ENCODE measurements at places on chromosomes 5 and 9.

- DNase-seq, result no peak
Observed at GRCh38 chr5:36611520-36612274, 5.3 kb downstream of the SLC1A3 start.

- DNase-seq, result no peak
Observed at GRCh38 chr5:87754009-87754757, 341.5 kb upstream of the CCNH start.

DNA sequence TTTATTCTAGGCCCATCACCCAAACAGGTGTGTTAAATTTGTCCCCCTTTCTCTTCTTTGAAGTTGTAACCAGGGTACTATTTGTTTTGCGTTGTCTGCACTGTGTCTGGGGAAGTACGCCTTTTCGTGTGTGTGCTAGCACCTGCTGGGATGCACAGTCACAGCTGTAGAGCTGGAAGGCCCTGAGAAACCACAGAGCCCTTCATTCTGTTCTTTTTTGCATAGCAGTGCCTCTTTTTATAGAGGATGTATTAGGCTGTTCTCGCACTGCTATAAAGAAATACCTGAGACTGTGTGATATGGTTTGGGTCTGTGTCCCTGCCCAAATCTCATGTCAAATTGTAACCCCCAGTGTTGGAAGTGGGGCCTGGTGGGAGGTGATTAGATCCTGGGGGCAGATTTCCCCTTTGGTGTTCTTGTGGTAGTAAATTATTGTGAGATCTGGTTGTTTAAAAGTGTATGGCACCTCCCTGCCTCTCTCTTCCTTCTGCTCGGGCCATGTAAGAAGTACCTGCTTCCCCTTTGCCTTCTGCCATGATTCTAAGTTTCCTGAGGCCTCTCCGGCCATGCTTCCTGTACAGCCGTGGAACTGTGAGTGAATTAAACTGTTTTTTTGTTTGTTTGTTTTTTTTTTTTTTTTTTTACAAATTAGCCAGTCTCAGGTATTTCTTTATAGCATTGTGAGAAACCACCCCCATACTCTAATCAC lies 14.0 kb downstream of the SEC61B start:
- DNase-seq, result no peak

DNA sequence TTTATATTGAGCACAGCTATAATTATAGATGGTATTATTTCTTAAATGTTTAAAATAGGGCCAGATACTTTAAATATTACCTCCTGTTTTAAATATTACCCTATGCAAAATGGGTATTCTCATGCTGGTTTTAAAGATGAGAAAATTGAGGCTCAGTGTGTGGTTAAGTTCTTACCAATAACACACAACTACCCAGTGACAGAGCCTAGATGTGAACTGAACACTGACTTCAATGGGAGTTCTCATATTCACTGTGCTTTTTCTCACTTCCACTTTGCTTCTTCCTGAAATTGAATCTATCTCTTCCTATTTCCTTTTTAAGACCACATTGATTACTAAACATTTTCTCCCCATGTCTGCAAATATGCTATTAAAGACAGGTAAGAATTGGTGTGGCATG lies 135.8 kb upstream of the TUSC1 start:
- no peak for DNase-seq

DNA sequence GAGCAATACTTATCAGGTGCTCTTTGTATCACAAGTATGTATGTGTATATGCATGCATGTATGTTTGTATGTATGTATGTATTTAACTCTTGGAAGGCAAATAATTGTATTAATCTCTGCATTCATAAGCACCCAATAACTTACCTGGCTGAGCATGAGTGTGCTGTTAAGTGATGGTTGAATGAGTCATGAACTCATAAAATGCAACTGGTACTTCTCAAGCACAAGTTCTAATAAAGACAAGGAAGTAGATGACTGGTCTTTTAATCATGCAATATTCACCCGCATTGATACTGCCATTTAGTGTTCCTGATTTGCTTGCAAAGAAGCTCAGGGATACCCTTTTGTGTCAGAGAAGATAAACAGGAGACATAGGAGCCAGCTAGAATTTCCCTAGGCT lies 204.9 kb upstream of the TRPM3 start:
- no peak for DNase-seq

DNA sequence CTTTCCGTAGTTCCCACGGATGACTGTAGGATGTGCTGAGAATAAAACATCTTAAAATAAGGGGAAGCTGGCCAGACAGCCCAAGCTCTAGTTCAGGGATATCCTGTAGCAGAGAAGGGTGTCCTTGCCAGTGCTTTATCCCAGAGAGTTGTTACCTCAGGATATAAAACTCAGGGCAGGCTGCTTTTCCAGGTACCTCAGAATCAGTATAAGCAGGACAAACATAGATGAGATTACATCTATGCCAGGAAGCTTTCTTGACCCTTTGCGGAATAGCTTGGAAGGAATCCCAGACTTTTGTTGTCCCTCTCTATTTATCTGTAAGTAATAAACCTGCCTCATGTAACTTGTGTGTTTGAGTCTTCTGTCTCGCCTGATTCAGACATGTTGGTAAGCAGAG lies 565.7 kb downstream of the PRDM9 start:
- no peak for DNase-seq

DNA sequence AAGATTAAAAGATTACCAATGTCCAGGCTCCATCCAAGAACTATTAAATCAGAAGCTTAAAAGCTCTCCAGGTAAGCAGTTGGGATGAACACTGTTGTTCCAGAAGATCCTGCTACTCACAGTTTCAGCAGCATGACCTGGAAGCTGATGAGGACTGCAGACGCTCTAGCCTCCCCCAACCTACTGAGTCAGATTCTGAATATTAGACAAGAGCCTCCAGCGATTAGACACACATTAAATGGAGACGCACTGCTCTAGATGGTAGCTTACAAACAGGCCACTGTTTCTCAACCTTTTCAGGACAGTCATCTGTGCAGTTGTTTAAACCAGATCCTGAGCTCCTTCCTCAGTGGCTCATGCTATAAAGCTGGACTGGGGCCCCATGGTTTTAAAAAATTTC lies 54.3 kb downstream of the MTMR12 start:
- no peak for DNase-seq

GRCh38 chr5:60323596-60323995 lies 376.4 kb downstream of the DEPDC1B start:
- DNase-seq, result no peak

DNA sequence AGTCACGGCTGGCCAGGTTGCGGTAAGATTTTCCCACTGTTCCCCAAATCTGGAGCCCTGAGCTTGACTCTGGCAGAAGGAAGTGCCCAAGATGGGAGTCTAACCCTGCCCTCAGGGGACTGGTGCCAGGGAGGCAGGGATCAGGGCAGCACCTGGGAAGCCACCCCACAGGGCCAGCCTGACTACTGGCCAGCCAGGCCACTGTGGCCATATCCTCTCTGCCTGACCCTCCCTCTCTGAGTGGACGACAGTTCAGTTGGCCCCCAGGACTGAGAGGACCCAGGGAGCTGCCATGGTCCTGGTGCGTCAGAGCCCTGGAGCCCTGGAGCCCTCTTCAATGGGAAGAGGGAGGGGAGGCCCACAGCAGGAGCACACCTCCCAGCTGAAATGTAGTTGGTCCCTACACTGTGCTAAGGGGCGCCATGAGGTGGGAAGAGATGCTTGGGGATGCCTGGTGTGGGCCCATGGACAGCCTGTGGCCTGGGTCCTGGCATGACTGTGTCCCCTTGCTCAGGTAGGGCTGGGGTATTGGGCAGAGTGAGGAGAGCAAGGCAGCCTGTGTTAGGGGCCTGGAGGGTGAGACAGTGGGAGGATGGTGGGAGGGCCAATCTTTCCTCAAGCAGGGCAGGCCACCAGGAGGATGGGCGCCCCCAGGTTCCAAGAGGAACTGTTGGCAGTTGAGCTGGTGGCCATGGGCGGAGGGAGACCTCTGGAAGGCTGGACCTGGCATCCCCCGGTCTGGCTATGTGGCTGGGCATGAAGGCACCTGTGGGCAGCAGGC lies 81.1 kb downstream of the PHF2 start:
- DNase-seq, result no peak

GRCh38 chr9:18638371-18639249 lies 164.7 kb downstream of the ADAMTSL1 start:
- no peak for DNase-seq

DNA sequence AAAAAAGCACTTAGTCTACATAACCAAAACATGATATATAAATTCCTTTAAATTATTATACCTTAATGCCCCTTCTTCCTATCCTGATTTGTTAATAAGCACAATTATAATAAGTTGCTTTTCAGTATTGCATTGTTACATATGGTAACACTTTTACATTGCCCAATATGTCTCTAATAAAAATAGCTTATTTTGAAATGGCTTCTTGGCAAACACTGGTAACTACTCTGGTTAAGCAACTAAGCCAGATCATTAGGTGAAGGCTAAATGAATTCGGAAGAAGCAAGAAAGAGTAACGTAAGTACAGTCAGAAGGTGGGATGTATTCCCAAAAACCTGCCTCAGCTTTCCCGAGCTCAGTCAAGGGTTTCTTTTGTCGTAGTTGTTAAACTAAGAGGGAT lies 85.3 kb downstream of the TTC39B start:
- DNase-seq, result no peak

- DNase-seq, result no peak
Observed at GRCh38 chr9:110742741-110743371, 74.3 kb downstream of the MUSK start.

DNA sequence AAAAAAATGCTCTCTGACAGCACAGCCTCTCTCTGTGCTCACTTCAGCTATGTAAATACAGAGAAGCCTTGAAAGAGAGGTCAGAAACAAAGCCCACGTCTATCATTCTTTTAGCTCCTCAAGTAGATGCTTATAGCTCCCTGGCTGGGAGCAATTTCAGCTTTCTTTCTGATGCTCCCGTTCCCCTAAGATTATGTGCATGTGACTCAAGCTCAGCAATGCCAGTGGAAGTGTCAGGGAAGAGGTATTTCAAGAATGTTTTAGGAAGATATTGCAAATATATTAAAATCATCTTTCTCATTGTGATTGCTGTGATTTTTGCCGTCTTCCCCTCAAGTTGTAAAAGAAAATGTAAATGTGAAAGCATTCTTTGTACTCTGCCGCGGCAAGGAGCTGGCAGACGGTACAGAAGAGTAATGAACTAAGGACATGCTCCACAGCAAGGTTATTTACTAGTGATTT lies 1353.7 kb upstream of the ACO1 start:
- no peak for DNase-seq

DNA sequence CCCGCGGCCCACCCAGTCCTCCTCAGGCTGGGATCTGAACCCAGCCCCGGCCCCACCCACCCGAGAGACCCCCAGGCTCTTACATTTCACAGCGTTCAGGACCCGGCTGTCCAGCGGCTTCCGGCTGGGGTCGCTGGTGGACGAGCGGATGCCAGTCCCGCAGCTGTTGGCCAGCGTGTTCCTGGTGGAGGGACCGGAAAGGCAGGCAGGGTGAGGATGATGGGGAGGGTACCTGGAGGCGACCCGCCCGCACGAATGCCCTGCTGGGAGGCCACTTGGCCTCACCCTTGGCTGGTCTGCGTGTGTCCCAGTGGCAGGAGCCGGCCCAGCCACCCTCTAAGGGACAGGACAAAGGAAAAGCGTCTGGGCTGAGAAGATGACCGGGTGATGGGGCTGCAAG lies 51.9 kb upstream of the UBAC1 start:
- DNase-seq, result no peak

- DNase-seq, result no peak
Observed at GRCh38 chr9:115398996-115399395, 281.0 kb upstream of the TNC start.

DNA sequence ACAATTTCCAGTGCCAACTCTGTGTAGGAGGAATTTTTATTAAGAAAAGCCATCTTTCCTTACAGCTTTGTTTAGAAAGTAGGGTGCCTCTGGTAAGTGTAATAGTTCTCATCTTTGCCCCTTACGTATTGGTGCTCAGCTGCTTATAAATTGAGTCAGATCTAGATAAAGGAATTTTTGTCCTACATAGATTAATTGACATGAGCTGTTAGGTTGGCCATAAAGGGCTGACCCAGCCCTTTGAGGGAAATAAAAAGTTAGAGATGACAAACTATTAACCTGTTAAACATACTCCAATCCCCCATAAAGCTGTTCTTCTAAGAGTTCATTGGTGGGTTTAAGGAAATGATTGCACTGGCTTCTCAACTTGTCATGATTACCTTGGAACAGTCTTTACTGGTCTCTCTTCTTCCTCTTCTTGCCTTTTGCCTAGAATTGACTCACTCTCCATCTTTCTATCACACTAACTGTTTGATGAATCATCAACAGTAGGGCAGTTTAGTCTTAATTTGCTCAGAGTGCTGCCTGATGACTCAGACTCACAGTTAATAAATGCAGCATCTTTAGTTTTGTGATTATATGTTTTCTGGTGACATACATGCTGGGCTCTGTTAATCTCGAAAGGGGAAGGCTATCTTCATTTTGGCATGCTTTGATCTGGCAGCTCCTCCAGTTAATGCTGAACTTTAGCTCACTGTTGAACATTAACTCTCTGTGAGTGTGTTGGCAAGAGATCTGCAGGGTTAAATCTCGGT lies 51.7 kb downstream of the ARHGAP26 start:
- no peak for DNase-seq

GRCh38 chr5:52339285-52339684 lies 448.4 kb upstream of the ITGA1 start:
- no peak for DNase-seq

GRCh38 chr5:56852228-56853000 lies 37.1 kb downstream of the MAP3K1 start:
- no peak for DNase-seq

DNA sequence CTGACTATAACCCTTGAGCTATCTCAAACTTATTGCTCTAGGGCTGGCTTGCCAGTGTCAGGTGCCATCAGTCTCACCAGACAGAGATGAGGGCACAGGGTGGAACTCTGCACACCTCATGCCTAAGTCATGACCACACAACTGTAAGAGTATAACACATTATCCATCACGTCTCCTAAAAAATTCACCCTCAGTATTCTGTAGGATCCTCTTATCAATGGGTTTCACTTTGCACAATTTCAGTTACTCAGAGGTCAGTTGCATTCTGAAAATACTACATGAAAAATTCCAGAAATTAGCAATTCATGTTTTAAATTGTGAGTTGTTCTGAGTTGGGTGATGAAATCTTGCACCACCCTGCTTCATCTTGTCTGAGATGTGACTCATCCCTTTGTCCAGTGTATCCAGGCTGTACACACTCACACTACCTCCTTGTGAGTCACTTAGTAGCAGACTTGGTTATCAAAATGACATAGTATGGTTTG lies 690.9 kb upstream of the CDH18 start:
- no peak for DNase-seq

All from stimulated activated CD4-positive, alpha-beta T cell treated with anti-CD3 and anti-CD28 coated beads, Interleukin-2, amount 100 ng/mL, for 24 hours (primary cell).